ENCODE measurements at places on chromosomes 6 and 20. TPM values are rescaled to one million over a fixed set of nuclear protein-coding genes. Genes with fewer than 3 reads are reported as not detected.

PAX1 gene
- not detected for total RNA-seq

NEURL2 gene
- total RNA-seq: 4.7 TPM

MYLK2 gene
- under 0.01 TPM for total RNA-seq

PLG gene
- not detected for total RNA-seq
